ELR (cell line): ENCODE measurements at places on chromosomes 11 and 22.

DNA sequence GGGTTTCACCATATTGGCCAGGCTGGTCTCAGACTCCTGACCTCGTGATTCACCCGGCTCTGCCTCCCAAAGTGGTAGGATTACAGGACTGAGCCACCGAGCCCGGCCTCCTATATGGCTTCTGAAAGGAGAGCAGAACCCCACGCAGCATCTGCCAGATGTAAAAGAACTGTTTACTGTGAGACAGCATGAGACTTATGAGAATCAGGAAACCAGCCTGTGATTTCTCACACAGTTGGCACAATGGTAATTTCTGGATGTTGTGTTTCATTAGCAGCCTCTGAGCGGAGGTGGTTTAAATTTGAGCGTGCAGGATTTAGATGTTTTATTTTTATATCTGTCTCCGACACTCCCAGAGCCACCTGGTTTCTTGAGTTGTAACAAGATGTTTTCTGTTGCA, 33.8 kb downstream of the CEP164 start:
- no peak for DNase-seq

DNA sequence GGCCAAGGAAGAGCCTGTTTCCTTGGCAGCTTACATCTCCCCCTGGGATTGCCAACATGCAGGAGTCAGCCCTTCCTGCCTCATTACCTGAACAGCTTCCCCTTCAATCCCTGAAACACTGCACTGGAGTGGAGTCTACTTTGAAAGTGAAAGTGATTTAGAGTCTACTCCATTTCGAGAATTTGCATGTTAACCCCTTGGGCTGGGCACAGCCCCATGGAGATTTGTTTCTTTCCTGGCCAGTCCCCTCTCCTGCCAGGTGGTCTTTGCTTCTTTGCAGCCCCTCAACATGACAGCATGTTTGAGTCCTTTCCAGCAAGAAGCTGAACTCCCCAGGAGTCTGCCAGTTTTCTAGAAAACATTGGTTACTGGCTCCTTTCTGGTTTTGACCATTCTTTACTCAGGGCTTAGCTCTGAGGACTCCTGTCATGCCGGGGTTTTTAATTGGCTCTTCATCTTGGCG, 59.9 kb downstream of the TRAF6 start:
- no peak for DNase-seq

DNA sequence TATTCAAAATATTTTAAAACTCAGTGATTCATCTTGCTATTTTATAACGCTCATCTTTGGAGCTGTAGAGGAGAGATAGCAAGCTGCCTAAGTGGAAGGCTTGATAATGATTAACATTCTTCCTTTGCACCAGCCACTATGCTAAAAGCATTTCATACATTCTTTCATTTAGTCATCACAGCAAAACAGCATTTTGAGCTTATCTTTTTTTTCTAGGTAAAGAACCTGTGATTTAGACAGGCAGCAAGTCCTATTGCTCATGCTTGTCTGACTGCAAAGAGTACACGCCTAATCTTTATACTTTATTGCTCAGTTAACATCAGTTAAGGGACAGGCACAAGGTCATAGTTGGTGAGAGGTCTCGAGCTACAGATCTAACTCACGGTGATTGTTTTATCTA, 713.1 kb upstream of the ARHGAP42 start:
- peak; percentile 20 for DNase-seq

- DNase-seq = no peak
Observed at GRCh38 chr11:27875831-27876775, 175.8 kb upstream of the BDNF start.

GRCh38 chr11:125308246-125308645, 143.7 kb downstream of the PKNOX2 start:
- no peak for DNase-seq

- DNase-seq = no peak
Observed at GRCh38 chr11:4983841-4984240, 10.8 kb upstream of the OR51L1 start.

DNA sequence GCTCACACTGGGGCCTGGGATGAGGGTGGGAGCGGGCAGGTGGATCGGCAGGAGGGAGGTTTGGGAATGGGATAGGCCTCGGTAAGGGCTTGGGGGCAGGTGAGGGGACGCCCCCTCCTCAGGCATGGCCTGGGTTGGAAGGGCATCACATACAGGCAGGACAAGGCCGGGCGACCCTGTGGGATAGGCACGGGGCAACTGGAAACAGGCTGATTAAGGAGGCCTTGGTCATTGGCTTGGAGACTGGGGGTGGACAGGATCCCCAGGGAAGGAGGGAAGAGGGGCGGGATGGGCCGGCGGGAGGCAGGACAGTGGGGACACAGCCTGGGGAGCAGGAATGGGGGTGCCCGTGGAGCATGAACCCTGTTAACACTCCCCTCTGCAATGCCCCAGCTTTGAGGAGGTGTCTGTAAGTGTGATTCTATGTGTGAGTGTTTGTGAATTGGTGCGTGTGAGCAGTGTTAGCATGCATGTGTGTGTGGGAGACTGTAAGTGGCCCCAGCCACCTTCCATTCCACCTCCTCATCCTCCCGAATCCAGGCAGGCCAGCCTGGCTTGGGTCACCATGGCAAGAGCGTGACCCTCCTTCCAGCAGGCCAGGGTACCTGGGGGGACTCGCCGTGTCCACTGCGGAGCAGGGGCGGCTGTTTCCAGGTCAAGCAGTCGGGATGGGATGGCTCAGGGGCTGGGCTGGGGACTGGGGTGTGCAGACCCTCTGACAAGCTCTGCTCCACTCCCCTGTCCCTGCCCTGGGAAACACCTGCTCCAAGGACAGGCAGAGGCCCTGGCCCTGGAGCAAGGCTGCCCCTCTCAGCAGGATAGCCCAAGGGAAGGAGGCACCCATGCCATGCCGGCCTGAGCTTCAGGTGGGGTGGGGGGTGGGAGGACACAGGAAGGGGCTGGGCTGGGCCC, 3.4 kb upstream of the PIM3 start:
- no peak for DNase-seq

GRCh38 chr11:2209370-2209801, 37.8 kb upstream of the TH start:
- DNase-seq = no peak

- DNase-seq = no peak
Observed at GRCh38 chr22:36599771-36600170, 70.8 kb upstream of the EIF3D start.

- DNase-seq = peak; percentile 30
Observed at GRCh38 chr11:119091966-119092879, 7.5 kb downstream of the HMBS start.

GRCh38 chr11:1113405-1114201, 38.9 kb downstream of the MUC2 start:
- DNase-seq = no peak

DNA sequence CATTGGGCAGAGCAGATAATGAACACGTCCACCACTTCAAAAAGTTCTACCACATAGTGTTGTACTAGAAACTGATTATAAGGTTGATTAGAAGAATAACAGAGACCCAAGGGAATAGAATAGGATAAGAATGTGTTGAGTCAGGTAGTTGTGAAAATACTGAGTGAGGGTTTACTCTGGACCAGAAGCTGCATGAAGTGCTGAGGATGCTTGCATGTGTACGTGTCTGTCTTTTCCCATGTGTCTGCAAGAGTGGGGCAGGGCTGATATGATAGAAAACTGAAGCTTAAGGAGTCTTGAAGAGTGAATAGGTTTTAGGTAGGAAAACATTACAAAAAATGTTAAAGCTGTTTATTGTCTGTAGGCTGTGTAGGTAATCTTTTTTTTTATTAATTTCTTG, 20.6 kb downstream of the TRPC6 start:
- no peak for DNase-seq

DNA sequence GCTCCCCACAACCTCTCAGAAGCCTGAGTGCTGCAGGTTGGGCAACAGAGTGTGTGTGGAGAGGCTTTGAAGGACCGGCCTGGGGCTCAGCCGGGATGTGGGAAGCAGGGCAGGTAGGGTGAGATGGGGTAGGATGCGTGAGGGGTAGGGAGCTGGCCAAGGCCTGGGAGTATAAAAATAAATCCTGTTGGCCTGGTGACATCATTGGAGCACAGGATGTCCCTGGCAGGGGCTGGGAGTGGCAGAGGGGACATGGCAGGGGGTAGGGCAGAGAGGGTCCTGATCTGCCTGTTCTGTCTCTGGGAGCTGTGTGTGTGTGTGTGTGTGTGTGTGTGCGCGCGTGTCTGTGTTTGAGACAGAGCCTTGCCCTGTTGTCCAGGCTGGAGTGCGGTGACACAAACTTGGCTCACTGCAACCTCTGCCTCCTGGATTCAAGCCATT, 28.6 kb downstream of the TEF start:
- no peak for DNase-seq

DNA sequence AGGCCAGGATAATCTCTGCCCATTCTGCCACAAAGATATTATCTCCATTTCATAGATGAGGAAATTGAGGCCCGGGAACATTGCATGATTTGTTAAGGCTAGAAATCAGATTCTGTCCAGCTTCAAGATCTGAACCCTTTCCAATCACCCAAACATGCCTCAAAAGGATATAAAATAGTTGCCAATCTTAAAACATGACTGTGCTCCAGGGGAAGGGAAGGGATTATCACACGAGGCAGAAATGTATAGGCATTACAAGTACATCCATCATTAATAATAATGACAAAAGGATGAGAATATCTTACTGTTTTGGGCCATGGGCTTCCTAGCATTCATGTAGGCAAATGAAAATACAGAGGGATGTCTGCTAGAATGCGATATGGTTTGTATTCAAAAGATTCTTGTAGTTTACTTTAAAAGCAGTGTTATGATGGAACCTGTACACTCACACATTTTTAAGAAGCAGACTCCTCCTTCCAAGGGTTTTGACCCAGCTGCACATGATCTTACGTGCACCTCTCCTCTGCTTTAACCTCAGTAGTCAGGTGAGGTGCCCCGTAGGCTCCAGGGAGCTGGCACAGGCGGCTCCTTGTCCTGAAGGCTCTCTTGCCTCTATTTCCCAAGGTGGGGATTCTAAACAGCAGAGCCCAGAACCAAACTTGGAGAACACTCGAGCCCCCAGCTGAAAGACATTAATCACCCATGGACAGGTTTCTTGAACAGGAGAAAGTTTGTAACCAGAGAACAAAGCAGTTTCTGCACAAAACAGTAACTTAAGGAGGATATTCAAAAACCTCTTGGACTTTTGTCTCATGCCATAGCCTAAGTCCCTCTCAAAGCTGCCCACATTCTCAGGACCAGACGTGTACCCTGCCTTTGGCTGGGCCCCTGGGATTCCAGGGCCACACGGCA, 36.0 kb downstream of the PARVA start:
- DNase-seq = peak; percentile 35

GRCh38 chr11:33195462-33196173, 34.3 kb upstream of the CSTF3 start:
- DNase-seq = peak; percentile 29

DNA sequence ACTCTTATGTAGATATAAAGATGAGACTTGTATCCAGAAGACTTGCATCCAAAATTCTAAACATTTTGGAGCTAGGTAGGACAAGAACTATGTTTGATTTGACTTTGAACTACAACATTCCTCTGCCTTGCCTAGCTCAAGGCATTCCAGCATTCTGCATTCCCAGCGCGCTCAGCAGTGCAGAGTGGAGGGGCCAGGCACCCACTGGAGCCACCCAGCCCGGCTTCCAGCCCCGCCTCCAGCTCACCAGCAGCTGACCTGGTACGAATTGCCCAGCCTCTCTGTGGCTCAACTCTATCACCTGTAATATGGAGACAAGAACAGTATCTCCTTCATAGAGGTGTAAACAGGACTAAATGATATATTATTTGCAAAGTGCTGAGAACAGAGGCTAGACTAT, 28.8 kb downstream of the PRDM10 start:
- no peak for DNase-seq

DNA sequence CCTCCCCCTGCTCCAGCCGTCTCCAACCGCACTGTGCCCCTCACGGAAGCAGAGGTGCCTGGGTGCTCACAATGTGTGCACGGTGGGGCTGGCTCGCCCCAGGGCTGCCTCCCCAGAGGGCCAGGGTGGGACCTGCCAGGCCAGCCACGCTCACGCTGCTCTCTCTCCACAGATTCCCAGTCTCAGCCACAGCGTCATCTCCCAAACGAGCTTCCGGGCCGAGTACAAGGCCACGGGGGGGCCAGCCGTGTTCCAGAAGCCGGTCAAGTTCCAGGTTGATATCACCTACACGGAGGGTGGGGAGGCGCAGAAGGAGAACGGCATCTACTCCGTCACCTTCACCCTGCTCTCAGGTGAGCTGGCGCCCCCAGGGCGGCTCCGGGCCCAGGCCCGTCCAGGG, 30.4 kb downstream of the MOB2 start:
- DNase-seq = no peak
